ENCODE measurements at places on chromosomes 7 and 10.

GRCh38 chr10:80136134-80136571 lies 3.6 kb downstream of the PLAC9 start:
- DNase-seq, result no peak
- H3K4me1 ChIP-seq, result peaks cover 9% of the 10 kb centered on the region
- peaks cover 36% of the 10 kb centered on the region for H3K27me3 ChIP-seq
- H3K4me3 ChIP-seq, result no peak overlapping the region

- no peak for DNase-seq
- H3K27me3 ChIP-seq, result no peaks in the 10 kb centered on the region
- H3K27ac ChIP-seq, result peak overlapping the region; percentile 34
- H3K4me1 ChIP-seq, result peaks cover 16% of the 10 kb centered on the region
Measured at GRCh38 chr7:107931740-107932515, 40.9 kb downstream of the DLD start.

DNA sequence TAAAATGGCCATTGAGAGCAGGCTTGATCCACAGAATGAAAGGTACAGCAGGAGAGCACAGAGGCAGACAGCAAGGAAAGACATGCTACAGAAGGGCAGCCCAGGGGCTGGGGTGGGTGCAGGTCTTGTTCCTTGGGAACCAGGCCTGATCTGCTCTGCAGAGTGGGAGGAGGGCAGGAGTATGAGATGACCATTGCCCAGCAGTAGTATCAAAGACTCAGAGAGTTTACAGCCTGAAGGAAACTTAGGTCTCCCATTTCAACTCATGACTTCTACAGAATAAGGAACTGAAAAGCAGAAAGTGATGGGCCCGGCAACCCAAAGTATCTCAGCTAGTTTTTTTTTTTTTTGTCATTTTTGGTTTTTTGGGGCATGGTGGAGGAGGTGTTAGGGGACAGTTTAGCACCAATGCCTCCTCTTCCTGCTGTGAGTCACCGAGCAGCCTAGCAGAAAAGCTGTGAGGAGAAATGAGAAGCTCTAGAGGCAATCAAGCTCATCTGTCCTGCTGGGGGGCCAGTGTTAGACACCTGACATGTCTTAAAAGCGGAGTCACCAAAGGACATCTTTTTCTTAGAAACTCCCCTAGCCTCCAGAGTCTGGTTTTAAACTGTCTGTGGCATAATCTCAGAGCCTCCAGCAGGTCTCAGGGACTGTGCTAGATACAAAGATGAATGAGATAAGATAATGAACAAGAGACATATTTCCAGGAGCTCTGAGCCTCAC lies 34.3 kb upstream of the HERPUD2 start:
- no peaks in the 10 kb centered on the region for H3K27me3 ChIP-seq
- peaks cover 26% of the 10 kb centered on the region for H3K4me1 ChIP-seq
- no peak for DNase-seq
- H3K4me3 ChIP-seq, result peak overlapping the region; percentile 56
- no peaks in the 10 kb centered on the region for H3K36me3 ChIP-seq

- H3K27me3 ChIP-seq, result peaks cover 3% of the 10 kb centered on the region
- DNase-seq, result no peak
- H3K4me3 ChIP-seq, result no peak overlapping the region
Measured at GRCh38 chr7:41333511-41333910, 369.4 kb downstream of the INHBA start.

DNA sequence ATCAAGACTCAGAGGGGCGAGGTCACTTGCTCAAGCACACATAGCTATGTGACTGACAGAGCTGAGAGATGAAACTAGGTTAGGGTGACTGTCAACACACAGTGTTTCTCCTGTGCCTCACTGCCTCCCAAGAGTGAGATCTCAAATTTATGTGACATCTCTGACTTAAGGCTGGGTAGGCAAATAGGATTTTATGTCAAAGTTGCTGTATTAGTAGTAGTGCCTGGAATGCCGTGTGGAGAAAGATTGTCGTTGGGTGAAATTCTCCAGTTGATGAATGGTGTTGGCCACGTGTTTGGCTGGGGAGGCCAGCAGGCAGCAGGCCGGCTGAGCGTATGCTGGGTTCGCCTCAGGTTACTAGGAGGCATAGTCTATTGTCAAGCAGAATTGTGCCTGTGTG lies 148.3 kb upstream of the BMPER start:
- no peaks in the 10 kb centered on the region for H3K4me1 ChIP-seq
- no peak overlapping the region for H3K27ac ChIP-seq
- H3K4me3 ChIP-seq, result no peak overlapping the region
- no peak for DNase-seq
- peaks cover 3% of the 10 kb centered on the region for H3K27me3 ChIP-seq
- H3K36me3 ChIP-seq, result peaks cover 1% of the 10 kb centered on the region

- no peak for DNase-seq
- no peak overlapping the region for H3K27ac ChIP-seq
- no peaks in the 10 kb centered on the region for H3K36me3 ChIP-seq
Measured at GRCh38 chr10:1668399-1668798, 68.9 kb downstream of the ADARB2 start.

DNA sequence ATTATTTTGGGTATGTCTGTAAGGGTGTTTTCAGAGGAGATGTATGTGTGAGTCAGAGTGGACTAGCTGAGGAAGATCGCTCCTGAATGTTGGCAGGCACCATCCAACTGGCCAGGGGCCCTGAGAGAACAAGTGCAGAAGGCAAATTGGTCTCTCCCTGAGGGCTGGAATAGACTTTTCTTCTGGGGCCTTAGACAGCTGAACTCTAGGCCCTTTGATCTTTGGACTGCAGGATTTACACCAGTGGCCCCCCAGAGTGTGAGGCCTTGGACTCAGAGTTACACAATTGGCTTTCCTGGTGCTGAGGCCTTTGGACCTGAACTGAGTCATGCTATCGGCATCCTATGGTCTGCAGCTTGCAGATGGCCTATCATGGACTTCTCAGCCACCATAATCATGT lies 217.2 kb downstream of the REEP3 start:
- no peaks in the 10 kb centered on the region for H3K4me1 ChIP-seq
- no peak overlapping the region for H3K27ac ChIP-seq
- H3K27me3 ChIP-seq, result peaks cover 11% of the 10 kb centered on the region
- DNase-seq, result no peak
- no peaks in the 10 kb centered on the region for H3K36me3 ChIP-seq
- H3K4me3 ChIP-seq, result no peak overlapping the region

DNA sequence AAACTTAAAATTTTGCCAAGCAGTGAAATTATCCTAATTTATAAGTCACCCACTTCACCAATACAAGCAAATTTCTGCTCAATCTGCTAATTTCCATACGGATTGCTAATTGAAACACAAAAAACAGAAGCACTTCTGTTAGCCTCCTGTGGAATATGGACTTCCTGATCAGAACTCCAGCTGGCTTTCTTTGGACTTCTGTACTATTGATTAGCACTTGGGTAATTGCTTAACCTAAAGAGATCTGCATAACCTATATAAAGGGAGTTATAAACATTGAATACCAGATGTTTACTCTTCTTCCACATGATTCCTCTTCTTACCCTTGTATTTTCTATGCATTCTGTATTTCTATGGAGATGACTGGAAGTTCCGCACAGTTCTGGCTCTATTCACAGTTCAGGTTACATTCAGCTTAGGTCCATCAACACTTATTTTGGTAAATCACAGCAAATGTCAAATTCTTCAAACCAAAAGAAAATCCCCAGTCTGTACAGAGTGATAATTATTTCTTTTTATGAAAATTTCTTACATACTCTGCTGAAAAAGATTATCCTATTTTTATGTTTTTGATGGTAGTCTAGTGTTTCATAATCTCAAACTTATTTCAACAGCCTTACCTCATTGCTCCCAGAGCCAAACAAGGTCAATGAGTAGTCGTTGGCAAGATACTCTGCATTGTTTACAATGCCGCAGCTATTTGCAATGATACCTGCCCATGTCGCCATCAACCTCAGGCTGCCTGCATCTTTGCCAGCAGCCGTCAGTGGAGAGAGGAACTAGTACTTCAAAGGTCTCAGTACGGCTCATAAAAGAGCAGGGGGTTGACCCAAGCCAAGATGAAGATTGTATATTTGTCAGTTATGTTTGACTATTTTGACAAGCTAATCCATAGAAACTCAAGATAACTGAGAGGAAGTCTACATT lies 225.6 kb downstream of the AHR start:
- no peaks in the 10 kb centered on the region for H3K4me1 ChIP-seq
- no peak for DNase-seq
- H3K36me3 ChIP-seq, result no peaks in the 10 kb centered on the region
- no peak overlapping the region for H3K4me3 ChIP-seq
- H3K27ac ChIP-seq, result no peak overlapping the region

- peak overlapping the region; percentile 77 for H3K4me3 ChIP-seq
- H3K36me3 ChIP-seq, result no peaks in the 10 kb centered on the region
- DNase-seq, result no peak
- H3K27me3 ChIP-seq, result no peaks in the 10 kb centered on the region
- H3K4me1 ChIP-seq, result peaks cover 37% of the 10 kb centered on the region
- H3K27ac ChIP-seq, result peak overlapping the region; percentile 98
Measured at GRCh38 chr7:130369110-130369711, 11.1 kb upstream of the CPA1 start.

DNA sequence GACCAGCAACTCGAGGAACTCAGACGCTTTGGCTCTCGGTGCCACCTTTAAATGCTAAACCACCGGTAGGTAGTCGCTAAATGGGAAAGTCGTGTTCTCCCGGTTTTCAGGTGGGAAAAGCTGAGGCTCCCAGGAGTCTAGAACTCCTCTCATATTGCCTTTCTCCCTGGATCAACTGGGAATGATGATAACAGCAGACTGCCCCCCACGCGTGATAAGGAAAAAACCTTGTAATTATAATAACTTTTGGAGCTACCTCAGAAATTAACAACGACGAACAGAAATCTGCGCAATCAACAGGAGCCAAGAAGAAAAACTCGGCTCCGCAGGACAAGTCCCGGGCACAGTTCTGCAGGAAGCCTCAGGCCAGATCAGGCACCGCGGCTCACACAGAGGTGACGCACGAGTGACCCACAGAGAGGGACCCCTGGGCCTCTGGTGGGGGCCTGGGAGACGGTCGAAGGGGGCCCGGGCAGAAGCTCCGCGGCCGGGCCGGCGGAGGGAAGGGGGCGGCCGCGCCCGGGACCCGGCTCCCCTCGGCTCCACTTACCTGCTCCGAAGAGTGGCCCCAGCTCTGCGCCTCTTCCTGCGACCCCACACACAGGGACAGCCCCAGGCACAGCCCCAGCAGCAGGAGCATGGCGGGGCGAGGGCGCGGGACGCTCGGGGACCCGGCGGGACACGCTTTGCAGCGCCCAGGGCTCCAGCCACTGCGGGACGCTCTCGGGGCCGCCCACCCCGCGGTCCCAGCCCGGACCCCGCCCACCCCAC lies at the start of gene ITIH5:
ITIH5 (minus strand) TSS at position 714 of the 771 bp plus-strand sequence; CDS start at position 640, 74 bp downstream.
- DNase-seq, result no peak
- H3K36me3 ChIP-seq, result no peaks in the 10 kb centered on the region
- peak within 1 kb of the TSS; percentile 92 for H3K4me3 ChIP-seq

GRCh38 chr10:117364110-117364960 lies 10.9 kb downstream of the PDZD8 start:
- no peak overlapping the region for H3K27ac ChIP-seq
- no peaks in the 10 kb centered on the region for H3K36me3 ChIP-seq
- H3K4me3 ChIP-seq, result no peak overlapping the region
- H3K27me3 ChIP-seq, result no peaks in the 10 kb centered on the region

DNA sequence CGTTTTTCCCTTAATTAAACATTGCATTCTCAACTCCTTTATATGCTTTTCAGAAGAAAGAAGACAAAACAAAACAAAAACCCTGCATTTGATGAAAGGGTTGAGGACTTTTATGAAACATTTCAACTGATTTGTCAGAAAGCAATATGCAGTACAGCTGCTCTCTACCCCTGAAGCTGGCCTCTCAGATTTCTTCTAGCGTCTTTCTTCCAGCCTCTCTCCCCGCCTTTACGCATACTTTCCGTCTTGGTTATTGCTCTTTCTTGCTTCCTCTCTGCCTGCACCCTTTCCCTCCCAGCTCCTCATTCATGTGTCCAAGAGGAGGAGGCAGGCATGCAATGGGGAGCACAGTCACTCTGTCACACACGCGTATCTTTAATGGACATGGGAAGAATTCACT lies 91.0 kb upstream of the COL1A2 start:
- no peaks in the 10 kb centered on the region for H3K36me3 ChIP-seq
- no peak for DNase-seq
- peaks cover 3% of the 10 kb centered on the region for H3K27me3 ChIP-seq
- no peaks in the 10 kb centered on the region for H3K4me1 ChIP-seq

DNA sequence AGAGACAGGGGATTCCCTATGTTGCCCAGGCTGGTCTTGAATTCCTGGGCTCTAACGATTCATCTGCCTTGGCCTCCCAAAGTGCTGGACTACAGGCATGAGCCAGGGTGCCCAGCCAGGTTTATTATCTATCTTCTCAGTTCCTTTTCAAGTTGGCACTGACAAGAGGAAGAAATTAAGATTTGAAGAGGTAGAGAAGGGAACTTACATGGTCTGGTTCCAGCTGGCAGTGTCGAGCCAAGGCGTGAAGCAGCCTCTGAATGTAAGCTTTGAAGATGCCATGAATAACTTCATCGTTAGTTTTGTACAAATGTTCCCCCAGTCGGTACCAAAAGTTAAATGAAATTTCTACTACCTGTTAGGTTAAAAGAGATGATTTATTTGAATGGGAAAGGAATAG lies 57.7 kb downstream of the TNPO3 start:
- H3K36me3 ChIP-seq, result peaks cover 13% of the 10 kb centered on the region
- no peak overlapping the region for H3K27ac ChIP-seq
- H3K4me1 ChIP-seq, result peaks cover 1% of the 10 kb centered on the region
- H3K27me3 ChIP-seq, result no peaks in the 10 kb centered on the region
- no peak overlapping the region for H3K4me3 ChIP-seq

DNA sequence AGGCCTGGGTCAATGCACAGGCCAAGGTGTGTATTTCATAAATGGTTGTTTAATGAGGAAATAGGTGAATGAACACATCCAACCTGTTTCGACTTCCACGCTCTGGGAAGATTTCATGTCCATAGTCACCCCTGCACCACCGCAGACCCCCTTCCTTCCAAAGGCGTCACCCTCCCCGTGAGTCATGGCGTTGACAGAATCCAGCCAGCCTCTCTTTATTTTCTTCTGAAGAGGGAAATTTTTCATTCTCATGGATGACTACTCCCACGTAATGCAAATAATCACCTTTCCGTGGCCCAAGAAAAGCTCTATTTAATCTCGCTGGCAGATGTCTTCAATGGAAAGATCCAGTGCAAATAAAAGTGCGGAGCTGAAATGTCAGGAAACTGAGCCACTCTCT lies 75.3 kb upstream of the FOXK1 start:
- H3K27me3 ChIP-seq, result peaks cover 4% of the 10 kb centered on the region
- no peak overlapping the region for H3K4me3 ChIP-seq
- H3K27ac ChIP-seq, result no peak overlapping the region
- H3K36me3 ChIP-seq, result no peaks in the 10 kb centered on the region

DNA sequence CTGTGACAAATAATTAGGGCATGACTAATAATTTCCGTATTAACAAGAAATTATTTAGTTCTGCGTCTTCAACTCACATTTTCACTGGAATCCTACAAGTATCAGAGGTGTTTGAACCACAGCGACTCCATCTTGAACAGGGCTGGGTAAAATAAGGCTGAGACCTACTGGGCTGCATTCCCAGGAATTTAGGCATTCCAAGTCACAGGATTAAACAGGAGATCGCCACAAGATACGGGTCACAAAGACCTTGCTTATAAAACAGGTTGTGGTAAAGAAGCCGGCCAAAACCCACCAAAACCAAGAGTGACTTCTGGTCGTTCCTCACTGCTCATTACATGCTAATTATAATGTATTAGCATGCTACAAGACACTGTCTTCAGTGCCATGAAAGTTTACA lies 14.9 kb upstream of the LANCL2 start:
- H3K4me3 ChIP-seq, result no peak overlapping the region
- DNase-seq, result no peak
- H3K36me3 ChIP-seq, result no peaks in the 10 kb centered on the region
- H3K27ac ChIP-seq, result no peak overlapping the region
- peaks cover 42% of the 10 kb centered on the region for H3K27me3 ChIP-seq

- no peaks in the 10 kb centered on the region for H3K4me1 ChIP-seq
- no peak for DNase-seq
- H3K27me3 ChIP-seq, result peaks cover 4% of the 10 kb centered on the region
- H3K27ac ChIP-seq, result no peak overlapping the region
- H3K36me3 ChIP-seq, result no peaks in the 10 kb centered on the region
Measured at GRCh38 chr10:1345368-1345767, 289.2 kb downstream of the WDR37 start.
